ENCODE measurements at places on chromosomes 6 and 20.

DNA sequence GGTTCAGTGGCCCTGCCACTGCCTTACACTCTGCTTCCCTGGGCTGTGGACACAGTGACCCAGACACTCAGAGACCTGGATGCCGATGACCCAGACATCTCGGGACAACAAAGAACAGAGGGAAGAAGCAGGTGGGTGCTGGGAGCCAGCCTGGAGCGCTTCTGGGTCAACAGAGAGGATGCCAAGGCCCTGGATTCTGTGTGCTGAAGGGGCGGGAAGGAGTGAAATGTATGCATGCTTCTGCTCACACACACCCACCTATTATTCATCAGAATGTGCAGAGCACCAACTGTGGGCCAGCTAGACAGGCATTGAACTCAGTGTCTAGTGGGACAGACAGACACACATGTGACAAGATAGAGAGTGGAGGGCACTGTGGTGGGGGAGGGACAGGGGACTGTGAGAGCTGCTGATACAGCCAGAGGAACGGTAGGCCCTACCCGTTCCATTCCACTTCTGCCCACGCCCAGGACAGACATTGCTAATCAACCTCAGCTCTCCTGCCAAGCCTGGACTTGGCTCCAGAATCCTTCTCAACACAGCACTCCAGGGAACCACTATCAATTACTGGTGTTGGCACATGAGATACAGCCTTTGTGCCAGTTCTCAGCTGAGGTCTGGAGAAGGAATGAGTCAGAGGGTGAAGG, 20.2 kb downstream of the KCNK15 start:
- DNase-seq = no peak

DNA sequence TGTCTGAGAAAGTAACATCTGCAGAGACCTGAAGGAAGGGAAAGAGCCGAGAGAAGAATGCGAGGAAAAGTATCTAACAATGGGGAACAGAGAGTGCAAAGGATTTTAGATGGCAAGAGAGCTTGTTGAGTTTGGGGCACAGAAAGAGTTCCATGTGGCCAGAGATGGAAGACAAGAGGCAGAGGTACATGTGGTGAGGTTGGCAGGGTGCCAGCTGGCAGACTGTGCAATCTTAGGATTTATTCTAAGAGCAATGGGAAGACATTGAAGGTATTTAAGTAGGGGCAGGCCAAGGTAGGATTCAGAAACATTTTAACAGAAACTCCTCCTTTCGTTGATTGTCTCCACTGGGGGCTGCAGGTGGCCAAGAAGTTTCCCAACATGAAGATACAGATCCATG, 20.4 kb upstream of the LBP start:
- DNase-seq = no peak

GRCh38 chr6:146106532-146106931, 77.7 kb downstream of the GRM1 start:
- no peak for DNase-seq

DNA sequence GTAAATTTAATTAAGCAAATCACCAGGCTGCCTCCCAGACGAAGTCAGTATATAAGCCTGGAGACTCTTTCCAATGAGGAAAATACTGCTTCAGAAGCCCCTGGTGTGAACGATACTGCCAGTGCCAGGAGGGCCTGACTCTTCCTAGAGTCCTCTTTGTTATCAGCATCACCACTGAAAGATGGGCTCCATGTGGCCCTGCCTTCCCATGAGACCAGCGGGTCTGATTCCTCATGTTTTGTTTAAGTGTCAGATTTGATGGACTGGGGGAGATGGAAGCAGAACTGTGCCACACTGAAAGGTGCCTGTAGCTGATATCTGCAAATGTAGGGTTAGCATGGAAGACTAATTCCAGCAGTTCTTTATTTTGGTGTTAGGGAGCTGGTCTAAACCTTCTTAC, 7.9 kb downstream of the NQO2 start:
- DNase-seq = no peak

GRCh38 chr6:157637941-157638662, 184.9 kb upstream of the SNX9 start:
- no peak for DNase-seq

GRCh38 chr20:50325215-50325614, 134.6 kb downstream of the CEBPB start:
- DNase-seq = no peak

DNA sequence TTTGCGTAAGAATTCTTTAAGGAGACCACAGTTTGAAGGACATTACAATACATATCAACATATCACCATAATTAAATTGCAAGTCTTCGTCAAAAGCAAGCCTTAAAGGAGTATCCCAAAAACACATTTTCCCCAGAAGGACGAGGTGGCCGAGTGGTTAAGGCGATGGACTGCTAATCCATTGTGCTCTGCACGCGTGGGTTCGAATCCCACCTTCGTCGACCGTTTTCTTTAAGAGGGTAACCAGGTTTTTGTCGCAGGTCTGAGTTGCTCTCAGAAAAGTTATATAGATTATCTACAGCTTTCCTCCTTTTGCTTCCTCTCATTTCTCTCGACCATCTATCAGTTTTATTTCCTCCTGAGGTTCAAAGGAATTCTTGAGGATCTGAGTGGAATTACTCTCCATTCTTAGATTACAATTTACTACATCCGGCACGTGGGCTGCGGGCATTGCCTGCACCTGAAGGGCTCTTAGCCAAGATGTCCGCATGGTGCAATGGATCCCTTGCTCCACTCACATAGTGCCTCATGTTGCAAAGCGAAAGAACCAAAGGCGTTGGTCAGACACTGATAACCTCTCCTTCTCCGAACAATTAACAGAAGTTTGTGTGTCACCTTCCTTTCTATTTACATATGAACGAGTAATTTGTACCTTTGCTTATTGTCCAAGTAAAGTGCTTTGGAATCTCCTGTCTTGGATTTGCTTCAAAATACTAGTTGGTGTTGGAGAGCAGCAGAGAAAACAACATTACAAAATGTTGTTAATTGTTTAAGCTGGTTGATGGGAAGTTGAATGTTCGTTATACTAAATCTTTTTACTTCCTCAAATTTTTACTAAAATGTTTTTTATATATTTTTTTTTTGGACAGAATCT, 14.0 kb downstream of the POM121L2 start:
- DNase-seq = peak; percentile 30

- DNase-seq = peak; percentile 43
These were observed 98.3 kb downstream of the RAMACL start for GRCh38 chr6:166488076-166488685.

- DNase-seq = no peak
These were observed 616.1 kb downstream of the MAFB start for GRCh38 chr20:40072907-40073306.

GRCh38 chr6:155026022-155026705, 31.0 kb downstream of the TIAM2 start:
- no peak for DNase-seq

DNA sequence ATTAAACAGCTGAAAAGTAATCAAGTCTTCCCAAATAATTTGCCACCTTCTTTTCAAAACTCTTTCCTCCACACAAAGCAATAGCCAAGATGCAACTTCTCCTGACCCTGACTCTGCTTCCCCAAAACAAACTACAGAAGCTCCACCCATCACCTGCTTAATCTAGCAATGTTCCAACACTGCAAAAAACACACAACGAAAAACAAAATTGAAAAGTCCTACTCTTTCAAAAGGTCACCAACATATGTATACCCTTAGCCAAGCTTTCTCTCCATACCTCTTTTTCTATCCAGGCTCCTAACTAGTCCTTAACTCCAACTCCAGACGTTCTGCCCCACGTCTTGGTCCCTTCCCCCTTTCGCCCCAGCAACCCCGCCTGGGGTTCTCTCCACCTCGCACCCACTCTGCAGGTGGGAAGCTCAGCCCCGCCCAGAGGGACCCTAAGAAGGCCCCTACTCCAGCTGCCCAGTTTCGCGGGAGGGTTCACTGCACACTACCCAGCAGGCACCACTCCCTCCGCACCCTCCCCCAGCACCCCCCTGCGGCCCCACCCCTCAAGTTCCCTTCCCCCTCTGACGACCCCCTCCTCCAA, 717 bp downstream of the CSNK2A1 start:
- peak; percentile 30 for DNase-seq
